ENCODE measurements at places on chromosomes 7 and 10. TPM values are rescaled to one million over a fixed set of nuclear protein-coding genes. Genes with fewer than 3 reads are reported as not detected.

- no peaks in the 10 kb centered on the region for H3K36me3 ChIP-seq
- no peak overlapping the region for H3K4me3 ChIP-seq
- no peak for DNase-seq
- H3K4me1 ChIP-seq: peaks cover 13% of the 10 kb centered on the region
- no peak overlapping the region for H3K27ac ChIP-seq
- no peaks in the 10 kb centered on the region for H3K27me3 ChIP-seq
Measured at GRCh38 chr10:10293481-10293951, 724.2 kb upstream of the CELF2 start.

Gene GIMAP5
- not detected for total RNA-seq

DNA sequence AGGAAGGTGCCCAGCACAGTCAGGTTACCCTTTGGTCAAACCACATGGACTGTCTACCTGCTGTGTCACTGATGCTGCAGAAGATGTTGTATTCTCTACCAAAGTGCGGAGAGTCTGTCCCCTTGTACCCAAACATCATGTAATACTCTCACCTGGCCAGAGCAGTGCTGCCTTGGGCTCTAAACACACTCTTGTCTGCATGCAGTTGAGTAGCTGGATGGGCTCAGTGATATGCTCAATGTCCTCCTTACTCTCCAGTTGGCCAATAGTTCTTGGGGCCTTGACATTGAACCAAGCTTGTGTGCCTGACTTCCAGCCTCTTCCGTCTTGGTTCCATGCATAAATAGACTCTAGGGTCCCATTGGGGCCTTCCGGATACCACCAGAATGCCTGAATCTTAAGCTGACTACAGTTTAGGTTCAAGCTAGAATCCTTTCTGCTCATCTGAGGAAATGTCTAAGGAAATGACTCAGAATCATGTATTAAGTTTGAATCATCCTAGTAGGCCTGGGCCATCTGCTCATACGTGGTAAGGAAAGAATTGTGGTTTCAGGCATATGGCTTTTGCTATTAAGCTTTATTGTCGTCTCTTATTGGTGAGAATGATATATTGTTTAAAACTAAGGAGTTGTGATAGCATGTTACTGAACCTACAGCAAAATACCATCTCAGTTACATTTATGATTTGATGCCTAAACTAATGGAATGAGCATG lies 118.0 kb downstream of the OTUD1 start:
- H3K36me3 ChIP-seq: peaks cover 4% of the 10 kb centered on the region
- no peak overlapping the region for H3K27ac ChIP-seq
- H3K4me3 ChIP-seq: no peak overlapping the region

DNA sequence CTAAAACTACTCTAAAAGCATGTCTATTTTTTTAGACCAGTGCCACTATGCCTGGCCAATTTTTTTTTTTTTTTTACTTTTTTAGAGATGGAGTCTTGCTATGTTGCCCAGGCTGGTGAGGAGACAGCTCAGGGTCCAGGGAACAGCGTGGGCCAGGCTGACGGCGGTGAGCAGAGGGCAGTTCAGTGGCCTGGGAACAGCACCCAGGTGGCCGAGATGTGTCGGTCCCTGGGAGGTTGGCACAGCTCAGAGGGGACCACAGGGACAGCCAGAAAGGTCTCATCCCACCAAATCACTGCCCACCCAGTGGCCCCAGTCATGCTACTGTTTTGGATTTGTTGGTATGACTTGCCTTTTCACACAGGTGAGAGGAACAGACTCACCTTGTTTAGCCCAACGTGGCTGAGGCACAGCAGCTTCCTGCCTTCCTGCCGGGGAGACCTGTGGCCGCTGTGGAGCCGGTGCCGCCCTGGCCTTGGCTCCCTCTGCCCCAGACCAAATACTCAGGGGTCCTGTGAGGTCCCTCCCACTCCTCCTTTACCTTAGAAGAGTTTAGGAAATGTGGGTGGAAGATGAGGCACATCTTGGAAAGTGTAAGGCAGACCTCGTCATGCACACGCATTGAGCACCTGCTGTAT lies 109.6 kb downstream of the PTPRE start:
- DNase-seq: no peak
- H3K36me3 ChIP-seq: no peaks in the 10 kb centered on the region
- H3K27me3 ChIP-seq: no peaks in the 10 kb centered on the region
- peaks cover 11% of the 10 kb centered on the region for H3K4me1 ChIP-seq
- no peak overlapping the region for H3K27ac ChIP-seq
- no peak overlapping the region for H3K4me3 ChIP-seq

GRCh38 chr10:2077231-2077630 lies 339.9 kb upstream of the ADARB2 start:
- no peak overlapping the region for H3K4me3 ChIP-seq
- H3K36me3 ChIP-seq: no peaks in the 10 kb centered on the region
- H3K4me1 ChIP-seq: peaks cover 7% of the 10 kb centered on the region
- no peak overlapping the region for H3K27ac ChIP-seq
- no peaks in the 10 kb centered on the region for H3K27me3 ChIP-seq

- peaks cover 4% of the 10 kb centered on the region for H3K4me1 ChIP-seq
- no peak for DNase-seq
- H3K27ac ChIP-seq: no peak overlapping the region
- peaks cover under 1% of the 10 kb centered on the region for H3K36me3 ChIP-seq
- no peaks in the 10 kb centered on the region for H3K27me3 ChIP-seq
Measured at GRCh38 chr10:88147000-88147798, 283.8 kb downstream of the PTEN start.
